ENCODE measurements at places on chromosomes 12 and 14.

DNA sequence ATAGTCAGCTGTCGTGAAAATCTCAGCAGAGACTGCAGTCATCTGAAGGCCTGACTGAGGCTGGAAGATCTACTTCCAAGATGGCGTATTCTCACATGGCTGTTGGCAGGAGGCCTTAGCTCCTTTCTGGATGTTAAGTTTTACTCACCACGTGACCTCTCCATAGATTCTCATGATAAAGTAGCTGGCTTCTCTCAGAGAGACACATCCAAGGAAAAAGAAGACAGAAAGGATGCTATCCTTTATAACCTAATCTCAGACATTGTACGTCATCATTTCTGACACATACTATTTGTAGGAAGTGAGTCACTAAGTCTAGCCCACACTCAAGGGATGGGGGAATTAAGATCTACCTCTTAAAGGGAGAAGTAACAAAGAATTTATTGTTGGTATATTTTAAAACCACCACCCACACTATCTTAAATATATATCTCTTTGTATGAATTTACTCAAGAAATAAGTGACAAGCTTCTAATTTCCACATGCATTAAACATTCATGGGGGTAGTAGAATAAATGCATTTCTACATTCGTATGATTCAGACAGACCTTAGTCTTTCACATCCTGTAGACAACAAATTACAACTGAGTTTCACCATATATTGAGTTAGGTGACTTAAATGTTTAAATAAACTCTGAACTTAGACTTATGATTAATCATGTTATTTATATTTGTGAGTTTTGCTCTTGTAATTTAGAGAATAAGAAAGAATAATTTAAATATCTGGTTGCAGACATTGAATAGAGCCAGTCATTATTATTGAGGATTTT is 411.0 kb downstream of the LRIG3 start:
- DNase-seq: no peak

- no peak for DNase-seq
Observed at GRCh38 chr12:67681941-67682620, 33.5 kb downstream of the DYRK2 start.

GRCh38 chr14:69904246-69904645 is 25.0 kb downstream of the SMOC1 start:
- no peak for DNase-seq

DNA sequence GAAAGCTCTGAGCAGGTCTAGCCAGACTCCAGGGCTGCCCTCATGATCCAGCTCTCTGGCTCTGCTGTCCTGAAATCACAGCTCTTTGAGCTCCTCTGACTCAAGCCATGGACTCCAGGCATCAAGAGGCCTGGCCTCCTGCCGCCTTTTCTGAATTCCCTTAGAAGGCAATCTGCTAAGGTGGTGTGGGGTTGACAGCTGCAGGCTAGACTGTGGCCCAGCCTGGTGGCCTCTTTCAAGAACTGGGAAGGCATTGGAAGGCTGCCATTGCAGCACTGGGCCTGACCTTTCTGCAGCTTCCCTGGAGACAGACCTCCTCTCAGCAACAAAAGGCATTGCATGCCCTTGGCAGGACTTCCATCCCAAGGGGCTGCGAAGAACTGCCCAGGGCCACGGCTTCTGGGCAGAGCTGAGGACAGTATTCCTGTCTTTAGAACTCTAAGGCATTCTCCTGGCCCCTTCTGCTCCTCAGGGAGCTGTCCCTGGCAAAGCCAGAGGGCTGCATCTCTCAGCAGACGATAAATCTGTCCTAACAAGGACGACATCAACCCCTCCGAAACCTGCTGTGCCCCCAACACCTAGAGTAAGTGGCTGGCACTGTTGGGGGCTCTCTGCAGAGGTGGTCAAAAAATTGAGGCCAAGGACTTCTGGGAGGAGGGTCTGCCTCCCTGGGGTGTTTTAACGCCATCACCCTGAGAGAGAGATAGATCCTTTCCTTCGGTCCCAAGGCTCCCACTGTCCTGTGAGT is 115.6 kb downstream of the RBM19 start:
- DNase-seq: no peak

- DNase-seq: no peak
Observed at GRCh38 chr14:68777644-68778043, 15.2 kb downstream of the ZFP36L1 start.

DNA sequence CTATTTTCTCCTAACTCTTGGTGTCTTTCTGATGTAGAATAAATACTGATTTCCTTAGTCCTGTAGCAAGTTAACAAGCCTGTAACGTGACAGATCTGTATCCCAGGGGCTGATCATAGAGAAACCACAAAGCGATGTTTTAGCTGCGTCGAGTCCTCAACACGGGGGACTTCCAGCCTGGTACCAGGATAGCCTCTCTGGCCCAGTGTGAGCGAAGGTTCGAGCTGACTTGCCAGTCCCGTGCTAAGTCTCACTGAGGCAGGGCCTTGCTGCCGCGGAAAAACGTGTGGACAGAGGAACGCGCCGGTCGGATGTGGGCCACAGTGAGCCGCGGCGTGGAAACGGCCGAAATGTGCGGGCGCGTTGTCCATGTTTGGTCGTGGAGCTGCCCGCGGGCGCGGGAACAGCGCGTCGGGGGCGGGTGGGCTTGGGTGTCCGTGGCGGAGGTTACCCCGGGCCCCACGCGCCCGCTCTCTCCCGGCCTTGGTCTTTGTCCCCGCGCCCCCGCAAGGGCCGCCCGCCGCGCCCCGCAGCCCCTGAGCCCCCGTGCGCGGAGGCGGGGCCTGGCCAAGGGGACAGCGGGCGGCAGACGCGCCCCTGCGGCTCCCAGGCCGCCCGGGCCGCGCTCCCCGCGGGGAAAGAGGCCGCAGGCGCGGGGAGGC is 531 bp upstream of the EML1 start:
- no peak for DNase-seq

GRCh38 chr12:109513977-109514376 is 36.5 kb downstream of the UBE3B start:
- DNase-seq: no peak

DNA sequence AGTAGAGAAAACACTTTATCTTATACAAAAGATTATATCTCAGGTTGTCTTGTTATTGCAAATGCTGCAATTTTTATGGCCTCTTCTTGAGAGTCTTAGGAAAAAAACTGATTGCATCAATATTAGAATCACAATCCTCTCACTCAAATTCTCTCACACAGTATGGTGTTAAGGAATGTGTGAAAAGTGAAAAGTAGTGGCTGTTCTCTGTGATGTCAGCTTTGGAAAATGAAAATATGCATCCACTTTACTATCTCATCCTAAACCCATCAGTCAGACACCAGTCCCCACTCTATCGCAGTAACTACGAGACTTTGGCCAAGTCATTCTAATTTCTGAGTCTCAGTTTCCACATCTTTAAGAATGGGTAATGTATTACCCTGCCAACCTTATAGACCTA is 32.6 kb upstream of the NTF3 start:
- DNase-seq: no peak

DNA sequence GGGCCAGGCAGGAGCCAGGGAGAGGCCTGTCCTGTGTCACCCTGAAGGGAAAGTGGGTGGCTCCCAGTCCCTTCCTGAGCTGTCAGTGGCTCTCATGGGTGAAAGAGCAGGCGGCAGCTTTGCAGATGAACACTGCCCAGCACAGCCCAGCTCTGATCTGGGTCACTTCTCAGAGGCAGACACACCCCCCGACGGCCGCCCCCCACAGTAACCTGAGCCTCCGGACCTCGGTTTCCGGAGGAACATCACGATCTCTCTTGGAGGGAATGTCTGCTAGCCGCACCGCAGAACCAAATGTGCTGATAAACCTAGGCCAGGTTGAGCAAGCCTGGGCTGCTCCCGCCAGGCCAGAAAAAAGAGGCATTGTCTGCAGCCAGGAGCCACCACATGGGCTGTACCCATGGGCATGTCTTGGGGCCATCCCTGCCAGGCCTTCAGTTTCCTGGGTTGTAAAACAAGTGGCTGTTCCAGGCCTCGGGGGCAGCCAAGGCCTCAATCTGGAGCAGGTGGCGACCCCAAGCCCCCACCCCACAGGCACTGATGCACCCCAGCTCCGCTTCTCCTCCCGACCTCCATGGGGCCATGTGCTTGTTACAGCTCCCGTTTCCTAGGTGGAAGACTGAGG is 57.6 kb downstream of the NCOR2 start:
- no peak for DNase-seq

DNA sequence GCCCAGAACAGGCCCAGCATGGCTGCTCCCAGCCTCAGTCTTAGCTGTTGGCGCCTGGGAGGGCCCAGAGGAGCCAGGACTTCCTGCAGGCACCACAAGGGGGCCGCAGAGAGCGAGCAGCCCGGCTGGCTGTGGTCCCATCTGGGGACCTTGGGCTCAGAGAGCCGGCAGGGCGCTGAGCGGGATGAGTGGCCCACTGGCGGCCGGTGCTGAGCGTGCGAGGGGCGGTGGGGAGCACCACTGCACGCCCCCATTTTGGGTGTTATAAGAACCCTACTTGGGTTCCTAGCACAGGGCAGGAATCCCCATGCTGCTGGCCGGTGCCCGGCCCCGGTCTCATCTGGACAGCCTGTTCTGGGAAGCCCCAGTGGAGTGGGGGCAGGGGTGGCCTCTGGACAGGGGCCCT is 25.9 kb upstream of the CRIP2 start:
- no peak for DNase-seq

DNA sequence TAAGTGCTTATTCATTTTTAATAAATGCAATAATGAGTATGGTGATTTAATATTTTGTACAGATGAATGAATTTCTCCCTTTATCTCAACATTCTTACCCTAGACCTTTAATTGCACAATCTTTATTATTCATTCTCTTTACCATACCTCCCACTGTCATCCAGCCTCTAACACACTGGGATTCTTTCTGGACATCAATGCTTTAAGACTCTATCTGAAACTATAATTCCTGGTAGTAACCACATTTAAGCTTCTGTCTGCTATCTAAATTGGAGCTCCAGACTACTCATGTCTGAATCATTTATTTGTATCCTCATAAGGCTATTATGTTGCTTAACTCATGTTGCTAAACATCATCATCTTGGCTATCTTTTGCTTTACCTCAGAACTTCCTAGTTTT is 270.2 kb downstream of the ALG10B start:
- no peak for DNase-seq

DNA sequence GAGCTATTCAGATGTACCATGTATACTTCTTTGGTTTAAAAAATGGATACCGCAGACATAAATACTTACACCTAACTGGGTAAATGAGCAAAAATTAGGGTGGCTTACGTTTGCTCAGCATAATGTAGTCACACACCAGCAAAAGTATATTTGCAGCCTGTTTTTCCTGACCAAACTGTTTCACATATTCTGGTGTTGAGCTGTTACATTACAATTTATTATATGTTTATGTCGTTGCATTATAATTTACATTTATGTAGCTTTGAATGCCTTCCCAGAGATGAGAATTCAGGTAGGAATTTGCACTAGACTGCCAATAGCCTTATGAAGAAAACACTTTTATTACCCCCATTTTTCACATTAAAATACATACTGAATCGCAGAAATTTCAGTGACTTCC is 183.3 kb downstream of the PTPRO start:
- DNase-seq: no peak

DNA sequence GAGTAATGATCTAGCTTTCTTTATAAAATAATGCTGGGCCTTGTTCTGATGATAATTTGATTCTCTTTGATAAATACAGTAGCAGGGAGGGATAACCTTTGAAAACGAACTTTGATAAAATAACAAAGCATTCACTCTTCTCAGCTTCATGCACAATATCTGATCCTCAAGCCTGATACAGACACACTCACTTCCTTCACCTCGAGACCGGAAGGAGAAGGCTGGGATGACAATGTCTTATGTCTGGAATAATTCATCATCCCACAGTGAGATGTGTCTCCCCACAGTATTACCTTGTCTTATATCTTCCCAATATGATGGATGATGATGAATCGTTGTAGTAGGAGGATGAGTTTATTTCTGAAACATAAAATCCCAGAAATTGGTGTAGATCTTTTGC is 15.5 kb upstream of the NR1H4 start:
- no peak for DNase-seq

GRCh38 chr12:116459916-116460663 is 99.1 kb upstream of the MAP1LC3B2 start:
- DNase-seq: no peak

DNA sequence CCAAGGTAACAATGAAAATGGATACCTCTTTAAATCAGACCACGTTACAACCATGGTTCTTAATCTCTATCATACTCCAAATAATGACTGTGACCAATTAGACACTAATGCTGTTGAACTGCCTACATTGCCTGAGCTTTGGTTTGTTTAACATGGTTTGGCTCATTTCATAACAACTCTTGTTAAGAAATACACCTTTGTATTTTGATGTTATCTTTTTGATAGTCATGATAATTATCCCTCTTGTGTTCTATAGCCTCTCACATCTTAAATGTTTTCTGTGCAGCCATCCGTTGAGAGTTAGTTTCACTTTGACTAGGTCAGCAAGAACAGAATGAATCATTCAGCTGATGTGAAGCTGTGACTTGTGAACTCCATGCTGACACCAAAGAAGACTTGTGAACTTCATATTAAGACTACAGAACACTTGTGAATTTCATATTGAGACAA is 75.5 kb upstream of the RERGL start:
- DNase-seq: no peak

DNA sequence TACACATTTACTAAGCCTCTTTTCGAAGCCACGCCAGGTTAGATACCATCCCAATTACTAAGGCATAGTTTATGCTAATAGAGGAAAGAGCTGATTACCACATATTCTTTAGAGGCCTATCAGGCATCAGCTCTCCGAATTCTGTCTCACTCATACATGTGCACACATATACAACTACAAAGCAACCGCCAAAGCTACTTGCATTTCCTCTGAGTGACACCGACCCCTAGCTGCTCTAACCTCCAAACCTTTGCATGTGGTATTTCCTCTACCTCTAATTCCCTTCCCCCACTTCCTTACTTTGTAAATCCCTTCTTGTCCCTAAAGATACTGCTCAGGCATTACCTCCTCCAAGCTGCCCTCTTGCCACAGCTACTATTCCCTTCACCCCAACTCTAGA is 107.2 kb downstream of the DUSP6 start:
- DNase-seq: no peak

GRCh38 chr12:82937151-82937550 is 250.4 kb downstream of the TMTC2 start:
- DNase-seq: no peak

Measured in NCI-H2081 treated with DMSO at 0.1 percent for 48 hours (cell line).